CD4-positive, alpha-beta T cell treated with Interleukin-6 at 100 ng/mL for 8 hours (primary cell): ENCODE measurements at places on chromosomes 5 and 9.

DNA sequence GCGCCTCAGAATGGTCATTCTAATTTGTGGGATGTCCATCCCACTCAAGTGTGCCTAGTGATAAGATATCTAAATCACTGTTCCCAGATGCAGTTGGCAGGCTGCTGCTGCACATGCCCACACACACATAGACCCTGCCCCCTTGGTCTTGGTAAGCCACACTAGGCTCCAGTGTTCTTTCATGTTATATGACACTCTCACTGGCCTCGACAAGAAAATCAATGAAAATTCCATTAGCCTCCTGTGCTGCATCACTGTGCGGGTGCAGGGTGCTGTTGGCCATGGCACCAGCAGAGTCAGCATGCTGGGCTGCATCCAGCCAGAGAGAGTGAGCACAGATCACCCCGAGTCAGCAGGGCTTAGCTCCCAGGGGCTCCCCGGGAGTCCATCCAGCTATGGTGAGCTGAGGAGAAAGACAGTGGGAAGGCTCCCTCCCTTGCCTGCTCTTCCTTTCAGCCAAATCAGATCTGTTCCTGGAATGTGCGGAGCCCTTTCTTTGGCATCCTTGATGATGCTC is 59.9 kb downstream of the ABLIM3 start:
- no peak for DNase-seq

DNA sequence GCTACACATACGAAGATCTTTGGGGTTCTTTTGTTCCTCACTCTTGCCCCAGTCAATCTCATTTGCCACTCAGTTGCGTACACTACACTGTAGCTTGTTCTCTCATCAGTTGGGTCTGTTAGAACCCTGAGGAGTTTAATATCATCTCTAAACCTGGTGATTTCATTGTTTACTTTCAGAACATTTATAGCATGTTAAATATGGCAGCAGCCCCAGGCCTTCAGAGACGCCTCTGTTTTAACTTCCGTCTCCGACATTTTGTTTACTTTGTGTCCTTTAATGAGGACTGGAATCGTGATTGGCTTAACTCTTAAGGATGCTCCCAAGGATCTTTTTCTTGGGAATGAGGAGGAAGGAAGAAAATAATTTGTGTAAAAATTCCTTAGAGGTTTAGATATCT is 510.1 kb downstream of the NR2F1-AS1 start:
- no peak for DNase-seq

GRCh38 chr9:96209407-96210271 is 92.3 kb downstream of the HSD17B3 start:
- no peak for DNase-seq

DNA sequence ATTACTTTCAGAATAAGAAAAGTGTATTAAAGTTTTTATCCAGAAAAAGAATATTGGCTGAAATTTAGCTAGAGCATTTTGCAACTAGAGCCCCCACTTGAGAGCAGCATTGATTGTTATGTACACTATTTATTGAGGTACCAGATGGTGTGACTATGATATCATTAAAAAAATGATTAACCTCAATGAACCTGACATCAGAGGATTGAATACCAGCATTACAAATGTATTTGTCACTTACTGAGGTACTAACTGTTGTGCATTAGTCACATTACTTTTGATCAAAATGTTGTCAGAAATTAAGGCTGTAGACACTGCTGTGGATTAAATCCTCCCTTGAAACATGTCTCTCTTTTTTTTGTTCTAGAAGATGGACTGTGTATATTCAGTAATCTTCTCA is 127.8 kb upstream of the DHFR start:
- no peak for DNase-seq

DNA sequence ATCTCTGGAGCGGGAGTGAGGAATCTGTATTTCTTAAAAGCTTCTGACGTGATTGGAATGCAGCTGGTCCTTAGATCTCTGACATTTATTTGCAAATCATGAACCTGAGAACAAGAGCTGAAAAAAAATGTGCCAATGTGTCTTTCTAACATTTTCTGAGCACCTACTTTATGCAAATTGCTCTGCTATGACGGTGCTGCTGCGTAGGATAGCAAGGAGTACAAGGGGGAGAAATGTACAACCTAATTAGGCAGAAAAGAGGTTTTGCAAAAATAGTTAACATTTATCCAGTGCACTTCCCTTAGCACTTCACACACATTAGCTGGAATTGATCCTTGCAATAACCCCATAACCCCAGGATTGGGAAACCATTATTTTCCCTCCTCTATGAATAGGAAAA is 357.5 kb downstream of the TLE4 start:
- DNase-seq: no peak

DNA sequence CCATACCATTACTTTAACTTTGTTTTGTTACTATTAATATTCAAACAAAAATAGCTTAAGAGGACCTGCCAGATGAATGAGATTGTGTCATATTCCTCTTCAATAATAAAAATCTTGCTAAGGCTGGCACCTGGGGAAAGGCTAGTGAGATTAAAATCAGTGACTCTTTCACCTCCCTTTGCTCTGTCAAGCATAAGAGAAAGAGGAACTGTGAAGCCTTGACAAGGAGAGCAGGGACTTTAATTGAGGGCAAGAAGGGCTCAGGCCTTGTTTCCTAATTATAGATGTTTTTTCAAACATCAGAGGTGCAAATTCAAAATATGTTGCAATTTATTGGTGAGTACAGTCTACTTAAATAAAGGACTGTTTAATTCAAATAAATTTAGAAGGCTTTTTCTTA is 91.7 kb downstream of the SPATA31D1 start:
- DNase-seq: no peak

DNA sequence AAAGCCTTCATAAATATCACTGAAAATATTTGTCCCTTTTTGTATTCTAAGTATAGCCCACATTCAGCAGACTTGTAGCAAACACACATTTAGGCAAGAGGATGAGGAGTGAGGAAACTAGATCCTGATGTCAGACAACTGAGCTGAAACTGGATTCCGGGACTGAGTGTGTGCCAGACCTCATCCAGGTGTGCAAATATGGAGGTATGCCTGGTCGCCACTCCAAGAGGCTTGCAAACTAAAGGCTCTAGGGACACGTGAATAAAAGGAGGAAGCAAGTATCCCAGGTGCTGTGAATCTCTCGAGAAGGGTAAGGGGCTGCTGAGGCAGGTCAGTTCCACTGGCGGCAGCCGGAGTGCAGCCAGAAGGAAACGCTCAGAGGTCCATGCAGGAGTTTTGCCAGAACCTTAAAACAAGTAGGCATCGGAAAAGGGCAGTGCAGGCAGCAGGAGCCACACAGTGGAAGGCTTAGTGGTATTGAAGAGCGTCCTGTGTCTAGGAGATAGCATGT is 77.4 kb upstream of the ALDH1B1 start:
- DNase-seq: no peak

GRCh38 chr5:31362529-31362900 is 169.0 kb downstream of the CDH6 start:
- no peak for DNase-seq

DNA sequence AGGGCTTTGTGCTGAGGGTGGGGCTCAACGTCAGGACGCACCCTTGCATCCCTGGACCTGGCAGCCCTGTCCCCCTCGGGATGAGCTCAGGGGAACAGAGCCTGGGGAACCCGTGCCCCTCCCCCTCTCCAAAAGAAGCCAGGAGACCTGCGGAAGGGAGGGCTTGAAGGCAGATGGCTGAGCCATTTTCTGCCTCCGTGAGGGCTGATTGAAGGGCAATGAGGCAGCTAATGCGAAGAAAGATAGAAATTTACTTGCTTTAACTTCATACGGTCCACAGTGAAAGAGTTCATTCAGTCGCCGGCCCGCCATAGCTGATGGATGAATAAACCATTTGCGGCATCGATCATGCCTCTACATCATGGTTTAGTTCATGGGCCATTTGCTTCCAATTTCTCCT is 28.8 kb downstream of the ASS1 start:
- no peak for DNase-seq

DNA sequence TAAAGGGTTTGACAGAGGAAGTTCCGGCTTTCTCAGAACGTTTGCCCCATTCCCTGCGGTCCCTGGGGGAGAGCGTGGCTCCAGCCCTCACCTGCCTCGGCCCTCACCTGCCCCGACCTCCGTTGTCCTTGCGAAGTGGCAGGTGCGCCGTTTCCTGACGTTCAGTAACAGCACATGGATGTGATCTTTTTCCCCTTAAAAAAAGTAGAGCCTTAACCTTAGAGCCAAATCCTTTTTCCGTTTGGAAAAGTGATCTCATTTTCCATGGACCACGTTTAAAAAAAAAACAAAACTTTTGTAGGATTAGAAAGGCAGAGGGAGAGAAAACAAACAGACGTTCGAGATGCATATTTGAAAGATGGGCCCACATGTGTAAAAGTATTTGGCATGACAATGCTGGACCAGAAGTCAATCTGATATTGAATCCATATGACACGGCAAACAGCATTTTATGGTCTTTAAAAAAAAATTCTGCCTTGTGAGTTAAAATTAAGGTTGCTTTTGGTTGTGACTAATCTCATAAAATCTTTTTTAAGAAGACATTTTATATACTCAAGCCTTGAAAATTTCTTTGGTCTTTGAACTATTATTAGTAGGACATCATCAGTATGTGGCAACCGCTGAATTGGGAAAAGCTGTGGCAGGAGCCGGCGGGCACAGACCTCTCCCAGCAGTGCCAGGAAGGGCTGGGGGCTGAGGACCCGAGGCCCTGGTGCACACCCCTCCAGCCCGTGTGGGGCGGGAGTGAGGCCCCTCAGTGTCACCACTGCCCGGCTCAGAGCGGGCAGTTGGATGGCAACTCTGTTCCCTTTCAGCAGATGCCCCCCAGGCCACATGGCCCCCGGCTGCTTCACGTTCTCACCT is 42.5 kb upstream of the EXOC3 start:
- no peak for DNase-seq

DNA sequence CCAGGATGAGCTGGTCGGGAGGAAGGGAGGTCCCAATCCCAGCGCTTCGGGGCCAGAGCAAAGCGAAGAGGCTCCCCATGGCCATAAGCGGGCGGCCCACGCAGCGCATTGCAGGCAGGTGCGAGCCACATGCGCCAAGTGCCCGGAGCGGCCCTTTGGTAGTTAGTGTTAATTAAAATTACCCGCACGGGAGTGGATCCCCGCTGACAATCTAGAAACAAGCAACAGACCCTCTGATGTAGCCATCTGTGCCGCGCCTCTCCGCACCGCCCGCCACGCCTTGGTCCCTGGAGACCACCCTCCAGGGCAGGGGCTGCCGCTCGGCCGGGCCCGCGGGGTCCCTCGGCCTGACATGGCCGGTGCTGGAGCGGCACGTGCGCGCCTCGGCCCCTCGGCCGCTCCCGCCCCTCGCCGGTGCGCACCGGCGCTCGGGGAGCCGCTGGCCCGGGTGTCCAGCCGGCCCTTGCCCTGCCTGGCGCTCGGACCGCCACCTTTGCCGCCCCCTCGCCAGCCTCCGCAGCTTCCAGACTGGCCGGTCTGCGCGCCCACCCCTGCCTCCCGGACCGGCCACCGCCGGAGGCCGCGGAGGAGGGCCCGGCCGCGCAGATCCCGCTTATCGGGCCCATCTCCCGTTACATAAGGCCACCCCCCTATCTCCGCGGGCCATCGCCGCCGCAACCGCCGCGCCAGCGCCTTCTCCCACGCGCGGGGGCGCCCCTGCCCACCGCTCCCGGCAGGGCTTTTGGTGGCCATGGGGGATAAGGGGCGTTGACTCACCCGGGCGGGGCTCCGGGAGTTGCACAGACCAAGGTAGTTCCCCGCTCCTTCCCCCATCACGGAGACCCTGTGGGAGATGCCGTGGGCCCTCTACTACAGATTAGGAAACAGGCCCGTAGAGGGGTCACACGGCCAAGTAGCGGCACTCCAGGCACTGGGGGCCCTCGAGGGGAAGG is 1.9 kb upstream of the IL13 start:
- DNase-seq: no peak

DNA sequence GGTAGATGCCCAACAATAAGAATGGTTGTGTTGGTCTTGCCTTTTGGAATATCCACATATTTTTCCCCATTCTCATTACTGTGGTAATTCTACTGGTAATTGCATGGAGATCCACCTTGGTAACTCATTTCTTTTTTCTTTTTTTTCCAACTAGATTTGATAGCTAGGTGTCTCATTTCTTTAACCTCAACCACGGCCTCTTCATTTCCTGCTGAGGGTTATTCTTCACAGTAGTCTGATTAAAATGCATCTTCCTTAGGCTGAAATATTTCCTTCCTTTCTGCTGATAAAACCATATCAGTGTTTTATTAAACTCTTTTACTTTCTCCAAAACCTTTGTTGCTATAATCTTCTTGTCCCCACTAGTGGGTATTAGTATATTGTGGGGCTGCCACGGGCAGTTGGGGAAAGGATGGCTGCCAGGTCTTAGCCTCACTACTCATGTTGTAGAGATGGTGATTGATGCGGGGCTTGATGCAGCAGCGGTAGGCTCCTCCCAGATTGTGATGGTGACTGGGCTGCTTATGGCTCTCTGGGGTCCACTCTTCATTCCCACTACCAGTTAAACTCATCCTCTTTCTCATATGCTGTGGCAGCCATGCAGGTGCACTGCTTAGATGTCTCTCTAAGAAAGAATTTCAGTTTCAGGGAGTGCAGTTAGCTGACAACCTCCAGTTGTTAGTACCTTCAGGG is 35.9 kb downstream of the KIF2A start:
- peak; percentile 13 for DNase-seq

GRCh38 chr5:74679966-74680365 is 5.1 kb upstream of the HEXB start:
- no peak for DNase-seq

DNA sequence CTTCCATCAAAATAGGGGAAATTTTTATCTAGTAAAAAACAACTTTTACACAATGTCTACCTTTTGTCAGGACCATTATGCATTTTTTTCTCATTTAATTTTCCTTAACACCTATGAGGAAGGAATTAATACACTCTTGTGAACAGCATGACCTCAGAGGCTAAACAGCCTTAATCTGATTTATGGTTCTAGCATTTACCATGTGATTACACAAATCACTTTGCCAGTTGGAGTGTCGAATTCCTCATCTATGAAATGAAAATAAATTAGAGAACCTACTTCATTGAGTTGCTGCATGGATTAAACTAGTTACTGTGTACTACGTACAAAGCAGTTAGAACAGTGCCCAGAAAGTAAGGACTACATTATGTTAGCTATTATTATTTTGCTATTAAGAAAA is 187.7 kb upstream of the MPDZ start:
- no peak for DNase-seq

- DNase-seq: no peak
Measured at GRCh38 chr9:123361086-123361730, 5.2 kb downstream of the CRB2 start.

- no peak for DNase-seq
Measured at GRCh38 chr5:1498623-1499416, 24.9 kb downstream of the LPCAT1 start.

GRCh38 chr5:141521244-141521781 is 32.4 kb downstream of the PCDHGC5 start:
- DNase-seq: no peak
